ENCODE measurements at places on chromosomes 1 and 21. TPM values are rescaled to one million over a fixed set of nuclear protein-coding genes. Genes with fewer than 3 reads are reported as not detected.

DNA sequence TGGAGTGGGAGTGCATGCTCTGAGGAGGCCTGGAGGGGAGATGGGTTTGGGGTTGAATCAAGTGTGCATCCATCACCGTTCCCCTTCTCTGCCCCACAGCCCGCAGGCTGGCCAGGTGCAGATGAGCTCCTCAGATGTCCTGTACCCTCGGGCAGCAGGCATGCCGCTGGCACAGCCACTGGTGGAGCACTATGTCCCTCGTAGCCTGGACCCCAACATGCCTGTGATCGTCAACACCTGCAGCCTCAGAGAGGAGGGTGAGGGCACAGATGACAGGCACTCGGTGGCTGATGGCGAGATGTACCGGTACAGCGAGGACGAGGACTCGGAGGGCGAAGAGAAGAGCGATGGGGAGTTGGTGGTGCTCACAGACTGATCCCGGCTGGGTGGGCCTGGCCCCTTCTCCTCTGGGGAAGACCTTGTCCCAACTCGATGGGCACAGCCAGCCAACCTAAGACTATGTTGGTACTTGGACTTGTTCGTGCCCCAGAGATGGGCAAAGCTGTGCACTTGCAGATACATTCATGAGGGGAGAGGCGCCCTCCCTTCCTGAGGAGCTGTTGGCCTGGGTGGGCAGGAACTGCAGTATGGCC is 26.0 kb downstream of the ETNK2 start:
- ATAC-seq = no peak

- no peak for ATAC-seq
Measured at GRCh38 chr1:48222501-48223242, at the start of gene SLC5A9. Gene SLC5A9 (plus strand): TSS chr1:48222716. CDS start chr1:48222737, 21 bp downstream.

DNA sequence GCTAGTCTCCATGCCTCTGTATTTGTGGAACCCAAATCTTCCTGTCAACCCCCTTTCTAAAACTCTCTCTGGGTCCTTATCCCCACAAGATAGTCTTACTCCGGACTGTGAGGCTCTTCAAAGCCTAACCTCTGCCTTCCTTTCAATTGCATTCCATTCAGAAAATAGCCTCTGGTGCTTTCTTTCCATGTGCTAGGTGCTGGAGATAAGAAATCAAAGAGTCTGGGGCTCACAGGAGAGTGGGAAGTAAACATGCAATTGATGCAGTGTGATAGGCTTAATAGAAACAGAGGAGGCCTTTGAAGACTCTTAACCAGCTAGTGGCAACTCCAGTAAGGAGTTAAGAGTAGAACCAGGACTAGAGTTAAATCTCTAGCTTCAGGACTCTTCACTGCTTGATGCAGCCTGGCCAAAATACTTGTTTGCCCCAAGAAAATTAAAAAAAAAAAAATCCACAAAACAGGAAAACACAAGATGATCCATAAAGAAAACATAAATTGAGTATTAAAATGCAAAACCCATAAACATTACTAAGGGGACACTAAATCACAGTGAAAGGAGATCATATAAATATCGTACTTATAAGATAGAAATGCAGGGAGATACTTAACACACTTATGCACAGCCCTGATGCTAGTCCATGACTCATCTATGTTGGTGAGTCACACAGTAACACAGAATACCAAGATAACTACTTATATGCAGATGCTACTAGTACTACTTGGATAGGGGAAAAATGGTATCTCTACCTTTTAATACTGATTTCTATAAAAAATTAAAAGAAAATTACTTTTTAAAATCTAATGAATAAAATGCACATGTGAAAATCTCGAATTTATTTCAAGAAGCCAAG is 341.5 kb downstream of the KCNH1 start:
- ATAC-seq = no peak

- ATAC-seq = no peak
Measured at GRCh38 chr1:85090225-85090624, 41.9 kb upstream of the MCOLN3 start.

DNA sequence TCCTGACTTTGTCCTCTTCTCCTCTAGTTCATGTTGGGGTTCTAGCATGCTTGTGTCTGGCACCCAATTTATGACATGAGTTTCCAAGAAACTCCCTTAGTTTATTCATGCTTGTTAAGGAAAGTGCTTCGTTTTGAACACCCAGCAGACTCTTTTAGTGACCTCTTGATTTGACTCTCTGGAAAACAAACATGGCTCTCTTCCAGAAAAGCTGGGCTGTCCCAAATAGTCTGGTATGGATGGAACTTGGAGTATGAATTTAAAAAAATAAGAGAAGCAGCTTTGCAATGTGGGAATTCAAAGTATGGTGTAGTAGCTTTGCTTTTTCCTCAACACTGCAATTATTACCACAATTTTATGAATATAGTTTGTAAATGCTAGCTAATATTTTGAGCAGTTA is 143.4 kb upstream of the C8B start:
- ATAC-seq = no peak

DNA sequence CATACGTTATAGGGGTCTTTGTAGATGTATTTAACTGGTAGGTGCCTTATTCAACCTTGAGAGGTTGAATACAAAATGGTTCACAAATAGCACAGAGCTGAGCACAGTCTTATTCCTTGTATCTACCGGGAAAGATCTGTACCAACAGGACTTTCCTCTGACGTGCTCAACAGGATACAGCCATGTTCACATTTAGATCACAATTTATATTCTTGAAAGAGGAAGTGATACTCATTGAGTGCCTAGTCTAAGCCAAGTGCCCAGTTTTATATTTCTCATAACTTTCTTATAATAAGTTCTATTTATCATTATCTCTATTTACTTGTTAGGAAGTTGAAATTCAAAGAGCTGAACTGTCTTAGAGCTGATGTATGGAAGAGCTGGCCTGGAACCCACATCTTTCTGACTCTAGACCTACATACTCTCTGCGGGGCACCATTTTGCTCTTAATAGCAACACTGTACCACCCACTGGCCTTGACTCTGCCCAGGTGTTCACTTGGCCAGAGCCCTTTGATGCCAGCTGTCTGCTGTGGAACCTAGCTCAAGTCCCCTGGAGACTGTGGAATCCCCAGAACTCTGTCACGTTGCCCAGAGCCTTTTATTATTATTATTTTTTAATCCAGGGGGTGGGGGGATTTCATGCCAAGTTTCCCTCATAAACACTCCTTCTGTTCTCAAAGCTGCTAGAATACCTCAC is 156.2 kb downstream of the TPR start:
- no peak for ATAC-seq

The HFM1 gene
- total RNA-seq = 0.77 TPM

The UBL4B gene
- 0.27 TPM for total RNA-seq

The LY9 gene
- total RNA-seq = not detected

The NECTIN4 gene
- total RNA-seq = 1.9 TPM

The CYP4B1 gene
- 66.9 TPM for total RNA-seq
